HepG2 (cell line): ENCODE measurements at places on chromosomes 3 and 15. TPM values are rescaled to one million over a fixed set of nuclear protein-coding genes. Genes with fewer than 3 reads are reported as not detected.

XCR1 gene
- total RNA-seq: not detected in 2 replicates

DNA sequence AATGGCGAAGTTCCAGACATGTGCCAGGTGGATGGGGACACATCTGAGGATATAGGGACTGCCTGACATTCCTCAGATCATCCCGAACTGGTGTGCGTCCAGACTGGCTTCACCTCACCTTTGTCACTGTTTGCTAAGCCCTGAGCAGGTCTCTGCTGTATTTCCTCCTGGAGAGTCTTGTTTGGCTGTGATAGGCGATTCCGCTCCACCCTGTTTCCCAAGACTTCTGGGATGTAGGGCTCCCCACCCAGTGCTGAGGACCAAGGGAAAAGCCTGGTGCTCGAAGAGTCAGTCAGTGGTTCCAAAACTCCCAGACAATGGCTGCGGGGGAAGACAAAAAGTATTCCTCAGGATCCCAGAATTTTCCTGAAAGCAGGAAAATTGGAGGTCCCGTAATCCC lies 11.1 kb upstream of the FURIN start:
- no peak for DNase-seq

RTP3 gene
- 0.09 TPM in 1 of 2 replicates, not detected in the other for total RNA-seq

SLC26A6 gene
- total RNA-seq: 10.3 and 40.7 TPM in 2 replicates

PEAK1 gene
- total RNA-seq: 6.0 and 12.5 TPM in 2 replicates

CHDH gene
- 40.4 and 48.9 TPM in 2 replicates for total RNA-seq

C3orf22 gene
- total RNA-seq: not detected in 2 replicates

- DNase-seq: no peak
Observed at GRCh38 chr15:98941595-98942255, 65.9 kb downstream of the PGPEP1L start.

DNA sequence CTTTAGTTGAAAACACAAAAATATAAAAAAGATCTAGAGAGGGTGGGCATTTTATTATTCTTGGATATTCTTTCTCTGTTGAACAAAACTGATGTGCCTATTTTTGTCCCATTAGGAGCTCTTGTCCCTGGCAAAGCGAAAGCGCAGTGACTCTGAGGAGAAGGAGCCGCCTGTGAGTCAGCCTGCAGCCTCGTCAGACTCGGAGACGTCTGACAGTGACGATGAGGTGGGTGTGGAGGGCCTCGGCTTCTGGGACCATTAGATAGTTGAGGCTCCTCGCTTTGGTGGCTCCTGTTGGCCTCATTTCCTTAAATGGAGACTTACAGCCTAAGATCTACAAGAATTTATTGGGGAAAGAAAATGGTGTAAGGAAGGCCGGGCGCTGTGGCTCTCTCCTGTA lies 21.3 kb downstream of the RTF1 start:
- DNase-seq: no peak

GRCh38 chr3:25171897-25172296 lies 256.2 kb upstream of the RARB start:
- no peak for DNase-seq

SNTN gene
- not detected in 2 replicates for total RNA-seq

DNA sequence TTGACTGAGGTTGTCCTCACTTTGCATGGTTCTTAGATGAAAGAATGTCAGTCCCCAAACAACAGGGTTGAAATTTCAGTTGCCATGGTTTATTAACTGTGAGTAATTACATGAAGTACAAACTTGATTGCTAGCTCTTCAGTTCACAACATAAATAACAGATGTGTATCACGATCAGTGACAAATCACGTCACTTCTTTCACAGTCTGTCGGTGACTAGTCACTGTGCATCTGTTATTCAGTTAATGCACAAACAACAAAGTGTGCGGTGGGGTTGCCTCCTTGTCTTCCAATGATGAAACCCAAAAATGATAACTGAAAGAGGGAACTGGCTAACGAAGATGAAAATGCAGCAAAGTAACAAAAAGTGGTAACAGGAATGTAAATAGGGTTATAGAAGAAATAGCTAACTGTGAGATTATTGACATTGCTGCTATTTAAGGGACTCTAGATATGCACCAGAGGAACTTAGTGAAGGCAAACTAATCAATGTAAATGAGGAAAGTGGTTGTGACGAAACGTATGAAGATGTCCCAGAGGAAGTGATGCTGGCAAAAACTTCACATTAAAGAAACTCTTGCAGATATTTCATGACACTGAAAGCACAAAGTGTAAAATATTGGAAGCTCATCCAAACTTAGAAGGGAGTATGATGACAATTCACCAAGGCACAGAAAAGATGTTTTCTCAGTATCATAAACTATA lies 159.3 kb downstream of the WDR76 start:
- no peak for DNase-seq

- DNase-seq: no peak
Observed at GRCh38 chr3:36483709-36484108, 103.4 kb downstream of the STAC start.

DNA sequence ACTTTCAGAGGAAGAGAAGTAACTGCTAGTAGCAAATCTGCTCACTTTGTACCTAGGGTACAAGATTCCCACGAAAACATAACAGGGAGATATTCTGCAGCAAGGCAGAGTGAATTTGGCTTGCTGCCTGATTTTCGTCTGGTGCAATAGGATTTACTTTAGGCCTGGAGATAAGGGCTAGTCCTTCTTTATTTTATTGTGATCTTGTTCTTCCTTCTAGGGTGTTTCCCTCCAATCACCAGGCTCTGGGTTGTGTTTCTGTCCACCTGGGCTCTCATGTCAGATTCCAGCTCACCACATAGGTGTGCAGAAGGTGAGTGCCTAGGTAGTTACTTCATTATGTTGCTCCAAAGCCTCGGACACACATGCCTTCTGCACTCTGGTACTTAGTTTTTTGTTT lies 211.8 kb upstream of the RGMA start:
- no peak for DNase-seq

KLHL40 gene
- not detected in 2 replicates for total RNA-seq

ANKRD34C gene
- total RNA-seq: not detected in 2 replicates

DNA sequence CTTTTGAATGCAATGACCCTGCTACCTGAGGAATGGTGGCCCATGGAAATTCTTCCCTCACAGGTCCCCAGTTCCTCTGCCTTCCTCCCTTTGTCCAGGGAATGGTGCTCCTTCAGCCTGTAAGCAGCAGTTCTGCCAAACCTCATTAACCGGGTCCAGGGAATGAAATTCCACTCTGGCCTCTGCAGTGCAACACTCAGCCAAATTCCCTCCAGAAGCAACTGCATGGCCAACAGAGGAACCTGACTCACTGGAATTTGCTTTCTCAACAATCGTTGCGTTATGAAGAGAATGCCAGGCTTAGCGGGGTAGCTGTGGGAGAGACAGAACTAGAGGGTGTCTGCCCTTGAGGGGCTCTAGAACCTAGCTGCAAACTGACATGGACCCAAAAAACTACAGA lies 449.4 kb upstream of the PROK2 start:
- no peak for DNase-seq

- no peak for DNase-seq
Observed at GRCh38 chr3:37693511-37694283, 168.0 kb upstream of the CTDSPL start.

- DNase-seq: no peak
Observed at GRCh38 chr15:83858820-83859505, 205.0 kb downstream of the ADAMTSL3 start.

SLC24A5 gene
- not detected in 2 replicates for total RNA-seq

GRCh38 chr3:49610666-49611280 lies 56.5 kb downstream of the BSN start:
- peak; percentile 24 for DNase-seq

HAUS2 gene
- total RNA-seq: 32.9 and 49.4 TPM in 2 replicates

DNA sequence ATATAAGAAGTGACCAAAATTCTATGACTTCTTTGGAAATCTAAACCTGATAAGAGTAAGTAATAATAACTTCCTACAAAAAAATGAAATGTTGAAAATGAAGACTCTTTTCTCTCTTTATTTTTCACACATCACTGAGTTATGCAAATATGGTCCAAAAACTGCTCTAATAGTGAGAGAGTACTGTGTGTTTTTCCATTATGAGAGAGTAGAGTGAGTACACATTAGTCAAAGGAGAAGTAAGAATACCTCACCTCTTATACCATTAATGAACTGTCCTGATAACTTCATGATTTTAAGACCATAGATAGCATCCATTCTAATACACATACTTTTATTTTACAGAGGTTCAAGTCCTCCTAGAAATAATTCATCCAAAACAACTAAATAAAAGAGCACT lies 1310.2 kb downstream of the SI start:
- no peak for DNase-seq

GRCh38 chr3:154243353-154243752 lies 80.9 kb downstream of the DHX36 start:
- no peak for DNase-seq

VILL gene
- 3.2 and 4.0 TPM in 2 replicates for total RNA-seq

GRCh38 chr3:146166826-146167225 lies 5.8 kb upstream of the PLOD2 start:
- no peak for DNase-seq

DNA sequence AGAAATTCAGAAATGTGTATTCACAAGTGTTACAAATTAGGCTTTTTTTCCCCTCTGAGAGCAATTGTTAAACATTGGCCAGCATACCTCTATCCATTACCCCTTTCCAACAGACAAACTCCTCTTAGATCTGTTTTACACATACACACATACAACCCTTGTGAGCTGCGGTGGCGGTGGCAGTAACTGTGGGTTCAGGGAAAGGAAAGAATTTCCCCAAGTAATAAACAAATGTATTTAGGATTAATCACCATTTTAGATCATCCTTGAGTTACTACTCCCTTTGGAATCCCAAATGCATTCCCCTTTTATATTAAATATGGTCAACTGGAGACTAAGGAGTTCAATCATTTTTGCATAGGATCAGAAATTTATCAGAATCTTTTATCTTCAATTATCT lies 667.0 kb downstream of the FHIT start:
- DNase-seq: no peak

ECT2 gene
- 52.0 and 84.4 TPM in 2 replicates for total RNA-seq

- DNase-seq: peak; percentile 2
Observed at GRCh38 chr3:112814266-112814665, 32.4 kb downstream of the CD200R1L start.

DNA sequence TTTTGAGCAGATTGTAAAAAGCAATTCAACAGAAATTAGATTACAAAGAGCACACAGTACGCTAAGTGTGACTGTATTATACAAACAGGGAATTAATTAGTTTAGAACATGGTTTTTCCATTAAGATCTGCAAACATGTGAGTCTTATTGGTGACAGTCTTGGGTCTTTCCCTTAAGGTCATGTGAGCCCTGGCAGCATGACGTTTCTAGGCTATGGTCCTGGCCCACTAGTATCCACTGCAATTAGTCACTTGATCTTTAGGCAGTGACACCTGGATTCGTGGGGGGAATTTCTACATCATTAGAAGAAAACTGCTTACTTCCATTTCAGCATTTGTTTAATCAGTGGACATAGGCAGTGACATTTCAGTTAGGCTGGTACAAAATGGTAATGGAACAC lies 360.2 kb upstream of the NR2F2 start:
- no peak for DNase-seq

DNA sequence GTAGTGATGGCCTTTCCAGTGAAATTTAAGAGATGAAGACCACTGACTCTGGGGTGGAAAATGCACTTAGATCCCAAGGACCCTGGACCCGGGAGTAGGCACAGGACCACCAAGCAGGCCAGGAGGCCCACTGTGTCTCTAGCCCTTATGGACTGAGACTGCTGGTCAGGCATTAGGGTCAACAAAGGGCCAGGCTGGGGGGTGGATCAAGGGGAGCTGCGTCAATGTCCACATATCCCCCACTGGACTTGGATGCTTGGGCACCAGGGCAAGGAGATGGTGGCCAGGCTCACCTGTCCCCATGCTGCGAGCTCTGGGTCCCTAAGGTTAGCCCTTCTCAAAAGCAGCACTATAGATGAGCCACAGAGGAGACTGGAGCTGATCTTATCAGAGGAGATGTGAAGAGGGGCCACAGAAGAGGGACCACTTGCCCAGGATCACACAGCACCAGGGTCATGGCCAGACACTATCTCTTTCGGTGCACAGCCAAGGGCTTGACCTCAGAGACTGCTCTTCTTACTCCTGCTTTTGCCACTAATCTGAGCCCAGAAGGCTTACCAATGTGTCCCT lies 14.7 kb downstream of the RAB6B start:
- no peak for DNase-seq
